ENCODE measurements at places on chromosomes 2 and 18. TPM values are rescaled to one million over a fixed set of nuclear protein-coding genes. Genes with fewer than 3 reads are reported as not detected.

DNA sequence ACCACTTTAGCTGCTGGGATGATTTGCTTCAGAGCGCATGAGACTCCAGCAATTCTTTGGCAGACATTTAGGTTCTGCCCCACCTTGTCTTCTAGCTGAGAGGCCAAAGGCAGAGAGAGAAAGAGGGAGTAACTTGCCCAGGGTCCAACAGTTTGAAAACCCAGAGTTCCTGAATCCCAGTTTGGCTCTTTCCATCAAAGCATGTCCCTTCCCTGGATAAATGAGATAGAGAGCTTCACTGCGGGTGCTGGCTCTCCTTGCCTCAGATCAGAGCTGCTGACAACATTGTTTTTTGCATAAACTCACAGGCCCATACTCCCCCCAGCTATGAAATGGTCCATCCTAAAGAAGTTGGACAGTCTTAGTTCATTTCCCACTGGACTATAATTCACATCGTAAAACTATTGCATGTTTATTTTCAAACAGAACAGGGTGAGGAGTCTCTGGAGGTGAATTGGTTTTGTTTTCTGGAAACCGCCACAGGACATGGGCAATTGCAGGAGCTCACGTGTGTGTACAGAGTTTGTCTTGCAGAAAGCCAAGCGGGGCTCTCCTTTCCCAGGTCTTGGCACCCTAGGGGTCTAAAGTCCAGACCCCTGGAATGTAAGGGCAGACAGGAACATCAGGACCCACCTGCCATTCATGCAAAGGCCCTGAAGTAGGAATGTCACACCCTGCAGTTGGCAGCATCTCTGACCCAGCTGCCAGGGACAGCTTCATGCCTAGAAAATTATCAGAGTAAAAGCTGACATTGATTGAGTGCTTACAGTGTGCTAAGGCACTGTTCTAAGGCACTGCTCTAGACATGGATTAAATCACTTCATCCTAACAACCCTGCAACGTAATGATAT lies 25.0 kb upstream of the SLC14A2 start:
- DNase-seq = no peak

DNA sequence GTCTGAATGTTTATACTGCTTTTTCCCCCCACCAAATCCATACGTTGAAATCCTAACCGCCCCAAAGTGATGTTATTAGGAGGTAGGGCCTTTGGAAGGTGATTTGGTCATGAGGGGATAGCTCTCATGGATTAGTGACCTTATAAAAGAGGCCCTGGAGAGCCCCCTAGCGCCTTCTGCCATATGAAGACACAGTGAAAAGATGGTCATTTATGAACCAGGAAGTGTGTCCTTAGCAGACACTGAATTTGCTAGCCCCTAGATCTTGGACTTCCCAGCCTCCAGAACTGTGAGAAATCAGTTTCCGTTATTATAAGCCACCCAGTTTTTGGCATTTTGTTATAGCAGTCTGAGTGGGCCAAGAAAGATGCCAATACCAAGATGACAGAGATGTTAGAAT lies 7.2 kb upstream of the TSN start:
- no peak for DNase-seq

Gene KYNU
- total RNA-seq = 274 TPM

DNA sequence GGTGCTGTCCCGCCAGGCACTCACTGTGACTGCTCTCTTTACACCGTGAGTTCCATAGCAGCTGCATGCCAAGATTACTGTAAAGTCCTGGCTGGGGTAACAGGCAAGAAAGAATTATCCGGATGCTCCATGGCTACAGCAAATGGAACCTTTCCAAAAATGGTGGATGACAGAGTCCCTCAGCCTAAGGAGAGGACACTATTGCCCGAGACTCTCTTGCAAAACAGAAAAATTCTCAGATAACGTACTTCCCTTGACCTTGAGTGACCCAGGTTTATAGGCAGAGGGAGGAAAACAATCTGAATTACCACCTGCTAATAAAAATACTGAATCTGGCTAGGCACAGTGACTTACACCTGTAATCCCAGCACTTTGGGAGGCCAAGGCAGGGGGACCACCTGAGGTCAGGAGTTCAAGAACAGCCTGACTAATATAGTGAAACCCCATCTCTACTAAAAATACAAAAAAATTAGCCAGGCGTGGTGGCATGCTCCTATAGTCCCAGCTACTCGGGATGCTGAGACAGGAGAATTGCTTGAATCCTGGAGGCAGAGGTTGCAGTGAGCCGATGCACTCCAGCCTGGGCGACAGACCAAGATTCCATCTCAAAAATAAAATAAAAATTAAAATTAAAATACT lies 4.5 kb downstream of the CYS1 start:
- no peak for DNase-seq

DNA sequence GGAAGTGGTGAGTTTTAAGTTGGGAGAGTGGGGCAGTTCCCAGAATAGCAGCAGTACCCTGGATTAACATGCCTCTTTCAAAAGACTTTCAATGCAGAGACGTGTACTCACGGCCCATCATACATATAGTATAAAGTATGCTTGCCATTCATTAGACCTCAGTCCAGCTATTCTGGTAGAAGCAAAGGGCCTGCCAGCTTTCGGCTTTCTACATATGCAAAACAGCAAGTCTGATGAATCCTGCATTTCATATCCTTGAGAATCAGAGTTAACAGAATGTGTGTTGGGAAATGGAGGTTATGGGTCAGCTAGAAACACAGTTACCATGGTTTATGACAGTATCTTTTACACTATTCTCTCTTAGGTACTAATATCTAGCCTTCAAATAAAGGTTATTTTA lies 27.5 kb downstream of the SATB2 start:
- no peak for DNase-seq

- no peak for DNase-seq
Observed at GRCh38 chr18:35822413-35822812, 150.1 kb upstream of the RMP24 start.
